Fibroblast of the aortic adventitia (primary cell): ENCODE measurements at places on chromosomes 16 and 17. TPM values are rescaled to one million over a fixed set of nuclear protein-coding genes. Genes with fewer than 3 reads are reported as not detected.

Gene NUPR1
- 28.8 and 56.1 TPM in 2 replicates for total RNA-seq

Gene JPH3
- total RNA-seq: not detected in 2 replicates

Gene SYNGR2
- 0.90 and 4.6 TPM in 2 replicates for total RNA-seq

DNA sequence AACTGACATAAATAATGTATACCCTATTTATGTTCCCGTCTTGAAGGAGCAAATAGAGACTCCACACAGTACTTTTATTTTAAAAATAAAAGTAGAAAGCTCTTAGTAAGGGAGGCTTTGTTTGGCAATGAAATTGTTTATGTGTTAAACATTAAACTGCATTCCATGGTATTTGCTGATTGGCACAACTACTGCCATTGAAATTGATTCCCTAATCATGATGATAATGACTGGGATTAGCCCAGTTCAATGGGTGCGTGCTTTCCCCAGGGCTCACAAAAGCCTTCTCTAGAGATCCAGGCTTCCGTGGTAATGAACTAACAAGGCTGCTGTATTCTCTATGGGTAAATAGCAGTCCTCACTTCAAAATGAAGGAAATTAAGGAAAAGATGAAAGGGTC, 67.5 kb downstream of the GPRC5B start:
- no peak for DNase-seq

DNA sequence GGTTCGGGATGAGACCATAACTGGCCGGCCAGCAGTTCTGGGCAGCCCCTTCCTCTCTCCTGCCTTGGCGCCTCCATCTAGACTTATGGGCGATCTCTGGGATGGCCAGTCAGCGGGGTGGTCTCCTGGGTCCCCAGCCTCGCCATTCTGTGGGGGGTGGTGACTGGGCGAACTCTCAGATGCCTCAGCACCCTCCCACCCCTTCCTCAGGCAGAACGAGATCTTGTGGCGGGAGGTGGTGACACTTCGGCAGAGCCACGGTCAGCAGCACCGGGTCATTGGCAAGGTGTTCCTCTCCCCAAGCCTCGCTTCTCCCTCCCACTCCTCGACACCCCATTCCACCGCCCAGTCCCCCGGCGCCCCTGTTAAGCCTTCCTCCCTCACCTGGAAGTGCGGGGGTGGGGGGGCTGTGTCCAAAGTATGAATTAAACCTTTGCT, 1.6 kb downstream of the HSF4 start:
- DNase-seq: no peak

DNA sequence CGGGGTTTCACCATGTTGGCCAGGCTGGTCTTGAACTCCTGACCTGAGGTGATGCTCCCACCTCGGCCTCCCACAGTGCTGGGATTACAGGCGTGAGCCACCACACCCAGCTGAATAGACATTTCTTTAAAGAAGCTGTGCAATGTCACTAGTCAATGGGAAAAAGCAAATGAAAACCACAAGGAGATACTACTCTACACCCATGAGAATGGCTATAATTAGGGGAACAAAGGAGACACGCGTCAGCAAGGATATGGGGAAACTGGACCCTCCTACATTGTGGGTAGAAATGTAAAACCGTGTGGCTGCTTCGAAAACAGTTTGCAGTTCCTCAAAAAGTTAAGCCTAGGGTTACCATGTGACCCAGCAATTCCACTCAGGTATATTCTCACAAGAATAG, 103.4 kb downstream of the VPS53 start:
- no peak for DNase-seq

- DNase-seq: no peak
Observed at GRCh38 chr17:29102741-29103181, 59.8 kb downstream of the PIPOX start.
